Stimulated activated naive CD4-positive, alpha-beta T cell treated with Interleukin-2 at 50 U/mL for 16 hours (primary cell): ENCODE measurements at places on chromosomes 7 and 10.
A peak's percentile ranks its signal among the peaks of the same experiment; 100 is the strongest.

- no peak for DNase-seq
Measured at GRCh38 chr10:73310475-73310874, 48.2 kb downstream of the CFAP70 start.

DNA sequence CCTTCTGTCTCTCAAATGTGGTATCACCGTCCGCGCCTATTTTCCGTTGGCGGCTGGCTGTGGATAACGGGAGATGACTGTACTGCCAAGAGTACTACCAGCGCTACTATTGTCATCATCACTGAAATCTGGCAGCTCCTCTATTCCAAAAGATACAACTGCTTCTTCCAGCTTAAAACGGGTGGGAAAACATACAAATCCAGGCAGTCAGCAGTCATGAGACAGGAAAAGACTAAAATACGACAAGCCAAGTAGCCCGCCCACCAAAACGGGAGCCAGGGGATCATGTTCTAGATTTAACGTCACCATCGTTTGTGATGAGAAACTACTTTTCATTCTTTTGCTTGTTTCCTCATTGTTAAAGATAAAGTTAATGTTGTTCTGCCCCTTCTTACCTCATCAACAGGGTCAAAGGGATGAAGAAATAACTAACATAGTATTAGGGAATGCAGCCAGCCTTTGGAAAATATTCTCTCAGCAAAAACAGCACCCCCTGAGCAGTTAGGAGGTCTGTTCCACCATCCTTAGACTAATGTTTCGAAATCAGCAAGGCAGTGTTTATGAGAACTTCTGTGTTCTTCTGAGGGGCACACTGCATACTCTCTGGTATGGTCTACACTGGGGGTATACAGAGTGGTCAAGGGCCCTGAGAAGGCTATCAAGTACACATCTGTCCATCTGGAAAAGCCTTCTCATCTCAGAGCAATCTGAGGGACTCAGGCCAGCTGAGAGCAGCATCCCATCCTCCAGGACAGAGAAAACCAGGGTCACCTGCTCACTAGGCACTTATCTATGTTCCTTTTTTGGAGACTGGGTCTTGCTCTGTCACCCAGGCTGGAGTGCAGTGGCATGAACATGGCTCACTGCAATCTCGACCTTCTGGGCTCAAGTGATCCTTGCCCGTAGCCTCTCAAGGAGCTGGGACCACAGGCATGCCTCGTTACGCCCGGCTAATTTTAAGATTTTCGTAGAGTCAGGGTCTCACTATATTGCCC lies 47.5 kb downstream of the GNA12 start:
- no peak for DNase-seq

GRCh38 chr7:114083166-114084001 lies 164.6 kb upstream of the PPP1R3A start:
- DNase-seq, result no peak

DNA sequence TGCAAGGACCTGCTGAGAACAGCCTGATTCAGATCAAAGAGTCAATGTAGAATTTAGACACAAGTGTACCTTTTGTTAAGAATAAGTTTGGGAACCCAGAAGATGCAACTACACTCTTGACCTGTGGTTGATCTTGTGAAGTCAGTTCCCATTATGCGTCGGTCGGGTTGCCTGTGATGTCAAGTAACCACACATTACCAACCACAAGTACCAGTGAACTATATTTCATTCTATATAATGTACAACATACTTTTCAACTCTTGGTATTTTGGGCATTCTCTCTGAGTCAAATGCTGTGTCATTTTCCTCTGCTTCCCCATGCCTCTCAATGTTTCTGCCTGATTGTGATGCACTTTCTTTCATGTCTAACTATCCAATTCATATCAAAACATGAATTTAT lies 426.2 kb downstream of the ETV1 start:
- DNase-seq, result no peak

DNA sequence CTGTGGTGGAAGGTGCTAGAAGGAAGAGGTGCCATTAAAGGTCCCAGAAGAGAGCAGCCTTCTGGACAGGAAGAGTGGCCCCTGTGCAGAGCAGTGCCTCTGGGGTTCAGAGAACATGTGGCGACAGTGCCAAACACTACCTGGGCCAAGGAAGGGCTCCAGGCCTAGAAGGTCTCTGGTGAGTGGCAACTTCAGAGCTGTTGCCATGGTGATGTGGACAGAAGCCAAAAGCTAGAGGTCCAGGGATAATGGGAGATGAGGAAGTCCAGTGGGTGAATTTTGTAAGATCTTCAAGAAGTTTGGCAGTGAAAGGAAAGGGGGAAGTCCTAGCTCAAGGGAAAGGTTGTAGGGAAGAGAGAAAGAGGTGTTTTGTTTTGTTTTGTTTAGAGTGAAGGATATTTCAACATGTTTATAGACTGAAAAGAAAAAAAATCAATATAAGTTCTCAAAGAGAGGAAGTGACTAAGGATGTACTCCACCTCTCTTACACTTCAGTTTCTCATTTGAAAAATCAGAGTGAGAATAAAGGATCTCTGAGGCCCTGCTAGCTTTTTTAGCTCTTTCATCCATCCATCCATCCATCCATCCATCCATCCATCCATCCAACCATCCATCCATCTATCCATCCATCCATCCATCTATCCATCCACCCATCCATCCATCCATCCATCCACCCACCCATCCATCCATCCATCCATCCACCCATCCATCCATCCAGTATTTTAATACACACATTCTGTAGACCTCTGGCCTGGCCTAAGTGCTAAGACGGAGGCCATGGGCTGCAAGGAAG lies 77.1 kb upstream of the DUSP5 start:
- no peak for DNase-seq

GRCh38 chr7:54680377-54681005 lies 78.5 kb downstream of the SEC61G start:
- DNase-seq, result no peak

- peak; percentile 56 for DNase-seq
Measured at GRCh38 chr10:97427571-97428179, 1.7 kb downstream of the PGAM1 start.

- no peak for DNase-seq
Measured at GRCh38 chr10:98533241-98533640, 86.5 kb upstream of the HPS1 start.

DNA sequence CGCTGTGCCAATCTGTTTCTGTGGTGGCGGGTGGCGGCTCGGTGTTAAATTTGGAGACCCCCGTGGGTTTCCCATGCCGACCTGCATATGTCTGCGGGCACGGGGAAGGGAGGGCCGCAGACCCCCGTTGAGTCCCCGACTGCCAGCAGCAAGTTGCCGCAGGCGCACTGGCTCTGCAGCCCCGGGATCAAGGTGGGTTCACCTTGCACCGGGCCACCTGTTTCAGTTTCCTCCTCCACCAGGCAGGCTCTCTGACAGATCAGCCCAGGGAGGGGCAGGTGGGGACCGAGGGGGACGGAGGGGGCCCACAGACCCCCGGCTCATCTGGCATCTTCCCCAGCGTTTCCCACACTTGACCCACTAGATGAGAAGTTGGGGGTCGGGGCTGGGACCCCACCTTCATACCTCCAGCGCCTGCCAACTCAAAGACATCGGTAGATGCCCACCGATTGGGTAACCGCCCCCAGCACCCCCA lies 95.9 kb downstream of the CUX1 start:
- no peak for DNase-seq

DNA sequence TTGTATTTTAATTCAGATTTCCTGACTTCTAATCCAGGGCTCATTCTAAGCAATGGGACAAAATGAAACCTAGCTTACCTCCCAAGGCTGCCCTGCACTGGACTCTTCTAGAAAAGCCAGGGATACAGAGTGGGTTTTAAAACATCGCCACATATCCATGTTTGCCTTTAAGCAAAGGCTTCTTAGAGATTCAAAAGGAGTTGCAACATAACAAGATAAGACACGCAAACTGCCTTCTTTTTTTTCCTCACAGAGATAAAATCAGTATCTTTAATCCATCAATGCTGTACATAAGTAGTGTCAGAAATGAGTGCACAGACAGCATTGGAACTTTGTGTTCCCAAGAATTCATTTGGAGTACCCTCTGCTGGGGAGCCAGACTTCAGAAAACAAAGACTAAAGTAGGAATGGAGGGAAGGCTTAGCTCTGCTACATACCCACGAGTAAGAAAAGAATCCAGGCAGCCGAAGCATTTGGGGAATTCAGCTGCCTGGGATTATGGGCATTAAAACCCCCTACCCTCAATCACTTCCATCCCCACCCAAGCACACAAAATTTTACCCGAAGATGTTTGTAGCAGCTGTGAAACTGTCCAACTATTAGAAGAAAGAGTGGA lies 427.8 kb downstream of the ARL4A start:
- DNase-seq, result no peak

DNA sequence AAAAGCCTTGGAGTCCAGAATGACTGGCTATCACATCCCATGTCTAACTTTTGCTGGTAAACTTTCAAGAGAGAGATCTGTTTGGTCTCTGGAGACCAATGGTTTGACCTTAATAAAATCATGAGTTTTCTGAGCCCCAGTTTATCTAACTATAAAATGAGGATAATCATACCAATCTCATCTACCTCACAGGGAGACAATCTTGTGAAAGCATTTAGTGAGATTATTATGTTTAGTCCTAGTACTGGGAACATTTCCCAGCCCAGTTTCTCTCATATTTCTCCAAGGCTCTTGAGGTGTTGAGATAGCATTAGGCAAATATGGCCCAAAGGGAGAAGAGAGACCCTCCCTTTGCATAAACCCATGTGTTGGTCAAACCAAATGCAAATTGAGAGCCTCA lies 25.8 kb downstream of the ABCC2 start:
- DNase-seq, result no peak

DNA sequence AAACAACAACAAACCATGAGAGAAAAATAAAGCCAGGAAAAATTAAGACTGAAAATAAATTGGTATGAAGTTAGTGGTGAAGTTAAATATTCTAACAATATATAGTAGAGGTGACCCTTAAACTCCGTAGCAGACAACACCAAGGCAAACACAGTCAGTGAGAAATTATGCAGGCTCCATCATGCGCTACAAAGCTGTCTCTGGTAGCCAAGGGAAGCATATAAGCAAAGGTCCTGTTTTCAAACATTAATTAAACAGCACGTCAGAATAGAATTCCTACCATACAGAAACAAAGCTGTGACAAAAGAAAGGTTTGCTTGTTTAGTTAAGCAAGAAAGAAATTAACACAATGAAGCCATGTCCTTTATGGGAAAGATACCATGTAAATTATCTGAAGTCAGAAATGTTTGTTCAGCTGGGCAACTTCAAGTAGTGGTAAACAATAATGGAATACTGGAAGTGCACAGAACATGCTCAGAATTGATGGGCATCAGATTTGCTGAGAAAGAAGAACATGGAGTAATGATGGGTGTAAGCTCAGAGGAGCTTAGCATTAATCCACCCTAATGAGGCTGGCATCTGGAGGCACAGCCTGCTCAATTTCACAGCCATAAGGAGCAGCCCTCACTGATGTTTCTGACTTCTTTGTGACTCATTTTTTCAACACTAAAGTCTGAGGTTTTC lies 75.7 kb downstream of the IGF2BP3 start:
- no peak for DNase-seq

DNA sequence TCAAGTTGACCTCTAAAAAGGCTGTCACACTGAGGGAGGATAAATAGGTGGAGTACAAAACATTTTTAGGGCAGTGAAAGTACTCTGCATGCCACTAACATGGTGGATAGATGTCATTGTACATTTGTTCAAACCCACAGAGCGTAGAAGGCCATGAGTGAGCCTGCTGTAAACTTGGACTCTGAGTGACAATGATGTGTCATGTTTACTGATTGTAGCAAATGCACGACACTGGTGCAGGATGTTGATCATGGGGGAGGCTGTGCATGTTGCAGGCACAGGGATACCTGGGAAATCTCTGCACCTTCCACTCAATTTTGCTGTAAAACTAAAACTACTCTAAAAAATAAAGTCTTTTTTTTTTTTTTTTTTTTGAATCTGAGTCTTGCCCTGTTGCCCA lies 52.5 kb upstream of the GRID1 start:
- no peak for DNase-seq

DNA sequence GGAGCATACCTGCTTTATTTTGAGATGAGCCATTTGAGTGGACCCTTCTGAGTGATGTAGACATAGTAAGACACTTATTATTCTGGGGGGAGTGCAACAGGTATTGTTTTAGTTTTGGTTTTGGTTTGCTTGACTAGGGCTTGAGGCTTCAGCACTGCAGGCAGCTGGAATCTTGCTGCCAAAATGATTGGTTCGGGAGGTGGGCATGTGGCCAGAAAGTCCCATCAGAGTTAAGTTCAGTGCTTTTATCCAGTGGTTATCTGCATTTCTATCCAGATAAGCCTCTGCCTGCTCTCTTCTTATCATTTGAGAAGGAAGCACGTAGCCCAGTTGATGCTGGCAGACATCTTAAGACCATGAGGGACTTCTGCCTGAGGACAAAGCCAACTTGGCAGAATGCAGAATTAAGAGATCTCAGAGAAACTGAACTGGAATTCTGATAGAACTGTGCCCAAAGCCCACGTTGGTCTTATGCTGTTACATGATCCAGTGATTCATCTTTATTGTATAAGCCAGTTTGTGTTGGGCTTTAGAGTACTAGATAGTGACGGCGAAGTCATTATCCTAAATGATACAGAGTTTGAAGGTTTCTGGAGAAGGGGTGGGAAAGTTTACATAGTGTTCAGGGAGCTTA lies 9.6 kb upstream of the JAZF1 start:
- no peak for DNase-seq

DNA sequence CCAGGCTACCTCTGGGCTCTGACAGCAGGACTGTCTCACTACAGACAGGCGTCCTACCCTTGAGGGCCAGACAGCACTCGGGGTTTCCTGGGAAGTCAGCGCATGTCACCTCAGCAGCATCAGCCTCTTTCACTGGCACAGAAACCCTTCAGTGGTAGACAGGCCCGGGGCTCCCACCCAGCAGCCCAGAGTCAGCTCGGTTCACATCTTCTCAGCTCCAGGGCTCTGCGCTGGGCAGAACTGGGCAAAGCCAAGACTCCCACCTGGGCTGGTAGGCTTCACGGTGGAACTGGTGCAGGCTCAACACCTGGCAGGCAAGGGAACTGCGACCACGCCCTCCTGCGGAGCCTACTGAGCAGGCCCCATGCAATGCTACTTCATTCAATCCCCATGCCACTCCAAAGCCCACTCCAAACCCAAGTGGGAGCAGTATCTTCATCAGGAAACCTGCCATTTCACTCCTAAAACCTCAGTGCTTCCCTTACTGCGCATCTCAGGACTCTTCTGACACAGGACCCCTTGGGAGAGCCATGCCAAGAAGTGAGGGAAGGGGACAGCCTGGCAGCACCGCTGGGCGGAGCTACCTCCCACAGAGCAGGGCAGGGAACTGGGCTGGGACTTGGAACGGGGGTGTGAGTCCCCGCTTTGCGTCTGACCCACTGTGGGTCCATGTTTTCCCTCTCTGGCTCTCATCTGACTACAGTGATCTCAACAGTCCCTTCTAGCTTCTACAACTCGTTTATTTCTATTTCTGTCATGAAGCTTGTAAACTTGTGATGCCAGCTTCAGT lies 60.4 kb downstream of the SCRN1 start:
- no peak for DNase-seq

DNA sequence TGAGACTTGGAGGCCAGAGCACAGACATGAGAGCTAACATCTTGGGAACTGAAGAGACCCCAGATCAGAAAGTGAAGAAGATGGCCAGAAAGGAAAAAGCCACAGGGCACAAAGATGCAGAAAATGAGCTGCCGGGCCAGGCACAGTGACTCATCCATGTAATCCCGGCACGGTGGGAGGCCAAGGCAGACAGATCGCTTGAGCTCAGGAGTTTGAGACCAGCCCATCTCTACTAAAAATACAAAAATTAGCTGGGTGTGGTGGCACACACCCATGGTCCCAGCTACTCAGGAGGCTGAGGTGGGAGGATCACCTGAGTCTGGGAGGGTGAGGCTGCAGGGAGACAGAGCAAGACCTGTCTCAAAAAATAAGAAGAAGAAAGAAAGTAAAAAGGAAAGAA lies 81.4 kb upstream of the MGMT start:
- no peak for DNase-seq
